ENCODE measurements at places on chromosomes 3 and 15.

DNA sequence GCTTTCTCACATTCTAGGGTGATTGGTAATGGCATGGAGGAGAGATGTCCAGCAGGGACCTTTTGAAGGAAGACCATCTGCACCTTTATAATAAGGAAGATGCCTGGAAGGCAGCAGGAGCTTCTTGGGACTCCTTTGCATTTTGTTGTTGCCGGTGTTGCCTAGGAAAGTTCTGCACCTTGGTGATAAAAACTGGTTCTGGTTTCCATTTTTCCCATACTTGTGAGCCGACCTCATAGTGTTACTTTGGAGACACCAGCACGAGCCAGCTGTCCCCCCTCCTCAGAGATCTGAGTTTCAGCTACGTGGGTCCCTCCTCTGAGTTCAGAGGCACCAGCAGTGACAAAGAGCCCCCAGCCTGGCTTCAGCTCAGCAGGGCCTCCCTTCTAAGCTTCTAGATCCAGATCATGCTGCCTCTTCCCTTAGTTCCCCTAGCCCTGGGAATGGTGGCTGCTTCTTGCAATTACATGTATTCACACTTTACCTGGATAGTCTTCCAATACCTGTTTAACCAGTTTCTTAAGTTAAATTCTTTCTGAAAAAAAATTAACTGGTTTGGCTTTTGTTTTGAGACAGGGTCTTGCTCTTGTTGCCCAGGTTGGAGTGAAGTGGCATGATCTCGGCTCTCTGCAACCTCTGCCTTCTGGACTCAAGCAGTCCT, 18.0 kb upstream of the FSTL1 start:
- no peak for DNase-seq

DNA sequence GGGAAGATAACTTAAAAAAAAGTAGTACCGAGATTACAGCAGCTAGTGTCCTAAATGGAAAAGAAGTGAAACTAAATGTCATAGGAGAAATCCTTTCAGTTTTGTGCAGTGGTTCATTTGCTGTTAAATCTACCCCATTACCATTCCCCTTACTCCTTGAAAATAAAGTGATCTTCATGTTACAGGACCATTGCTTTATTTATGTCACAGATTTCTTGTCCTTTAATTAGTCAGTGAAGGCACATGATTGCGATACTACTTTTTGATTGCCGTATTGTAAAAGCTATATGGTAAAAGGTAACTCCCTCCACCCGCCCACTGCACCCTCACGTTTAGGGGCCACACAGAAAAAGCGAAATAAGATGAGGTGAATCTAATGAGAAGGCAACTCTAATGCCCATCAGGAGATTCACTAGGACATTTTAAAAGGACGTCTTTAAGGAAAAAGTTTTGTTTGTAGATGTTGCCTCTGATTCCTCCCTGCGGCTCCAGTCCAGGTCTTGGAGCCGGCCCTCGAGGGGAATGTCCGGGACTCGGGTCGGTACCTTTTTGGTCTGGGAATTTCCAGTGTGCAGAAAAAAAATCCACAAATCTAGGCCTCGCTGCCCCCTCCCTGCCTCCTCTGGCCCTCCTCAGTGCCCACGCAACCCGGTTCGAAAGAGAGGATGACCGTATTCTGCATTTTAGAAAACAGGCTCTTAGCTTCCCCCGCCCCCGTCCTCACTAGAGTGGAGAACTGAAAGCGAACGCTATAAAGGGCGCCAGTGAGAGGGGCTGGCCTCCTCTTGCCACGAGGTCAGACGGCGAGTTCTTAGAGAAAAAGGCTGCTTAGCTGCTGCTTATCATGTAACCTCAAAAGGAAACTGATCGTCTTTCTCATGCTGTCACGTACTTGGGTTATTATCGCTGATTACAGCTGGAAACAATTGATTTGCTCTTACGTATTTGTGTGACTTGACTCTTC, 21.8 kb upstream of the NFKBIZ start:
- DNase-seq: peak; percentile 40

GRCh38 chr15:100665570-100665969, 63.2 kb downstream of the ASB7 start:
- peak; percentile 10 for DNase-seq

- no peak for DNase-seq
These were observed 23.1 kb upstream of the HERC1 start for GRCh38 chr15:63856711-63857460.

DNA sequence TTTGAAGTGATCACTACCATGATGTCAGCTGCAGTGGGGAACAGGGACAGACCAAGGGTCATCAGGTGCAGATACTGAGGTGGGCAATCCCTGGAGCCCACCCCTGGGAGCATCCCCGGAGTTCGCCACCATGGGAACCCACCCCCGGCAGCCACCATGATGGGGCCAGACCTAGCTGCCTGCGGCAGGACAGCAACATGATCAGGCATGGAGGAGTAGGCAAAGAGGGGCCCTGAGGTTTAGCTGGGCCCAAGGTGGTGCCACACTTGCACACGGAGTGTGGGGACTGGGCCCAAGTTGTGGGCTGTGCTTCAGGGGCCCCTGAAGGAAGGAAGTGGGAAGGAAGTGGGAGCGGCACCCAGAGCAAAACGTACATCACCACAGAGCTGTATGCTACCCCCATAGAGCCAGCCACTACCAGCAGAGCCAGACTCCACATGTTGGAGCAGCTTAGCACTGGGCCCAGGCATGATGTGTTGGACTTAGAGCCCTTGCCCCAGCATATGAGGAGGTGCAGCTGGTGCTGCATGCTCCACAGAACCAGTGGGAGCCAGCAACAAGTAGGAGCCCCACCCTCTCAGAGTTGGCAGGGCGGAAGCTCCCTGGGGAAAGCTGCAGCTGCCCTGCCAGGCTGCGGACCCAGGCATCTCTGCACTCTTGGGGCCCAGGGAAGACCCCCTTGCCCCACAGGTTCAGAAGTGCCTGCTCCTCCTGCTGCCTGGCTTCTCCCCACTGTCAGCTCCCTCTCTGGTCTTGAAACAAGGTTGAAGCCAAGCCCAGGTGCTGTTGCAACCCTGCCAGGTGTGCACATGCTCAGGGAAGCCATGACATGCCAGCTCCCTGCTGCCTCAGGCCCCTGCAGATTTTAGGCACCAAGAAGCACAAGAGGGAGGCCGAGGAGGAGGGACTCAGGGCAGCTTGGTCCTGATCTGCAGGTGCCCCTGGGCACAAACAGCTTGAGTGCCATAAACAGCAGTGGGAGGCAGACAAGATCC, 515.3 kb downstream of the ZBBX start:
- no peak for DNase-seq

- no peak for DNase-seq
These were observed 20.9 kb downstream of the BBX start for GRCh38 chr3:107543666-107544065.

DNA sequence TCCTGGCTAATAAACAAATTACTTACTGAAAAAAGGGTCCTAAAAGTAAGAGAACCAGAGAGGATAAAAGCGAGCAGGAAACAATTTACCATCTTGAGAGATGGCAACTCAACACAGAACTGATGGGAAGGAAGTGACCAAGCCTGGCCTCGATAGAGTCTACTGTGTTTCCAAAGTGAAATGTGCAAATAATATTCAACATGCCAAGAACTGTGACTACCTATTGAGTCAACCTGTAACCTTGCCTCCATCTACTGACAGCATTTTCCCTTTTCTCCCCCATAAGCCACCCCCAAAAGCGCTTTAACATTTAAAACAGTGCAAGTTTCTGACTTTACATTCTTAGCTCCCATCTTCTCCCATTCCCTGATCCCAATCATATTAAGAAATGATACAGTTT, 75.4 kb upstream of the PSMD6 start:
- DNase-seq: no peak

DNA sequence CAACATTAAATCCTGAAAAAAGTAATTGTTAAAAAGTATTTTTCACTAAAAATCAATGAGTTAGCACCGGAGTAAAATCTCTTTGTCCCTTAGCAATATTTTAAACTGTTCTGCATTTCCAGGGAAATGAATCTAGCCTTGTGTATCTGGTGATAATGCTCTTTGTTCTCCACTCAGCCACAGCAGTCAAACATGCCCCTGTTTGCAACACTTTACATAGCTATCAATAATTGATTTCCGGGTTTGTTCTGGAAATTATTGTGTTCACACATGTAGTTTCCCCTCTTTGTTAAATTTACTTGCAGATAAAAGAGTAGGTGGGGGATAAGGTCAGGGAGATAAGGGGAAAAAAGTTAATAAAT, 3.6 kb upstream of the A4GNT start:
- no peak for DNase-seq

- no peak for DNase-seq
These were observed 100.6 kb upstream of the PLAAT1 start for GRCh38 chr3:193140381-193140780.

DNA sequence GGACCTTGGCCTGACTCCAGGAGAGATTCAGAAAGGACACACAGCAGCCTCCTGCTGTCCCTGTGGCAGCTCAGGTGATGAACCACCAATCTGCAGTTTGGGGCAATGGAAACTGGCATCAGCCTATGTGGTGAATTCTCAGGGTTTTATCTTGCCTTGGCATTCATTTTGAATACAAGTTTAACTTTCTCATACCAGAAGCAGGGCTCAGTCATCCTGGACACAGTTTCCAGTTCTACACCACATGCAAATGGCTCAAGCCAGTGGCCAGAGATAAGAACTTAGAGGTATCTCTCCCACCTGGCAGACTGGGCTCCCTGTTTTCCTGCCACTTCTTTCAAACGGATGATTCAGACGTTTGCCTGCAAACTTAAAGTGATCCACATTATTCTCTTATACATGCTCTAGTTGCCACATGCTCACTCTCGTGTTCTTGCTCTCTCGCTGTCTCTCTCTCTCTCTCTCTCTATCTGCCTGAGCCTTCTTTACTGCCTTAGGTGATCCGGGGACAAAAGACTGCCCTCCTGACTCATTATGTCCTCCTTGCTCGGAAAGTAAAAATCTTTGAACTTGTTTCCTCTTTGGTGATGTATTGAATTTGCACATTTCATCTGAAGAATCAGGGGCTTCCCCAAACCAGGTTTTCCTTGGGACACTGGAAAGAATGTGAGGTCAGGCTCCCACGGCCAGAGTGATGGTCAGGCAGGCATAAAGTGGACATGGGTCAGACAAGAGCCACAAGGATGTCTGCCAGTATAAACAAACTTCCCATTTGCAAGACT, 99.6 kb upstream of the STT3B start:
- DNase-seq: no peak

- peak; percentile 79 for DNase-seq
These were observed 282.0 kb upstream of the VEPH1 start for GRCh38 chr3:157785102-157785826.

GRCh38 chr3:6262010-6262409, 598.9 kb upstream of the GRM7 start:
- no peak for DNase-seq

- DNase-seq: peak; percentile 60
These were observed at the start of the genes CLCN2 and POLR2H for GRCh38 chr3:184361532-184361931. CLCN2 (minus strand) TSS chr3:184361605; CDS start chr3:184361479, 126 bp downstream. POLR2H (plus strand) TSS chr3:184361710; CDS start chr3:184363493, 1,783 bp downstream.

DNA sequence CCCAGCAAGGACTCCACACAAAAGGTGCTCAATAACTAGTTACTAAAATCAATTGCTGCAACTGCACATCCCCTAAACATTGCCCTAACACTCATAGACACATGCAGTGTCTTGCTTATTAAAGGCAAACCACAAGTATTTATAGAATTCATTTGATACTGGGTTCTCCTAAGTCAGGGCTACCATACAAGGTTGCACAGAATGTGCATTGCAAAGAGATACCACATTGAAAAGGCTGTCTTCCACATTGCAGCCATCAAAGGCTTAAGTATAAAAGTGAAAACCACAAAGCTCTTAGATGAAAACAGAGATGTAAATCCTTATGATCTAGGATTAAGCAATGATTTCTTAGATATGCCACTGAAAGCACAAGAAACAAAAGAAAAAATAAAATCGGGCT, 33.6 kb upstream of the TOPAZ1 start:
- no peak for DNase-seq

GRCh38 chr15:70308011-70308734, 210.5 kb upstream of the TLE3 start:
- no peak for DNase-seq

GRCh38 chr3:134952371-134952770, 157.3 kb downstream of the EPHB1 start:
- DNase-seq: no peak

GRCh38 chr15:68419301-68420175, 12.4 kb downstream of the ITGA11 start:
- DNase-seq: no peak

GRCh38 chr15:80931191-80931590, 58.4 kb downstream of the MESD start:
- no peak for DNase-seq

- DNase-seq: no peak
These were observed 35.2 kb upstream of the SLC2A2 start for GRCh38 chr3:171061749-171062148.

- no peak for DNase-seq
These were observed 59.3 kb upstream of the LMOD3 start for GRCh38 chr3:69181592-69182211.

- no peak for DNase-seq
These were observed 5.7 kb upstream of the A4GNT start for GRCh38 chr3:138137861-138138260.

- no peak for DNase-seq
These were observed 139.4 kb upstream of the PFN2 start for GRCh38 chr3:150110097-150110496.

DNA sequence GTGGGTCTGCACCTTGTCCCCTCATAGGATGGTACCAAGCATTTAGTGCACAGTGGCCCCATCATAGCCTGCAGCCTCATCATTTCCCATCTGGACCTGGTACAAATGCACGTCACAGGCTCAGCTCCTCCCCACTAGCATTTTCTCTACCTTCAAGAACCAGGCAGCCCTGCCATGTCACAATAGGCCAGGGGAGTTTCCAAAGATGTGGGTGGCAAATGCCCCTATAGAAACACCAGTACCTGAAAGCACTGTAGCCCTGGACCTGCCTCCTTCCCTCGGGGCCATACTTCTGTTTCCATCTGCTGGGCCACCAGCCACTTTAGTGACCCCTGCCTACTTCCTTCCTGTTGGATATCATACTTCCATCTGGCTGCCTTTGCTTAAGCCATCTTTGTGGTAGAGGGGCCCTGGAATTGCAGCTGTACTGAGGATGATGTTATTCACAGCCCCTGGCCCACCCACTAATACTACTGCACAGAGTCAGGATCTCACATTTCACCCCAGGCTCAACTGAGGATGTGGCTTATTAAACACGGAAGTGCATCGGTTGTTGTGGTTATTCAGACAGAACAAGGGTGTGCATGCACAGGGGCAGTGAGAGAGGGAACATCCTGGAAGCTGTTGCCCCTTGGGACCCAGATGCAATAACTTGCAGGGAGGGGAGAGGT, 3.8 kb downstream of the TCTA start:
- DNase-seq: no peak

- no peak for DNase-seq
These were observed 25.4 kb downstream of the ACP3 start for GRCh38 chr3:132342610-132343009.

- no peak for DNase-seq
These were observed 36.8 kb downstream of the EID1 start for GRCh38 chr15:48914717-48915116.

- peak; percentile 21 for DNase-seq
These were observed 75.7 kb upstream of the SLC4A7 start for GRCh38 chr3:27559835-27560234.

- no peak for DNase-seq
These were observed 119.4 kb downstream of the ECT2 start for GRCh38 chr3:172869784-172870518.

GRCh38 chr3:37546876-37547275, 314.8 kb upstream of the CTDSPL start:
- DNase-seq: peak; percentile 25
